ENCODE measurements at places on chromosomes 1 and 21.

DNA sequence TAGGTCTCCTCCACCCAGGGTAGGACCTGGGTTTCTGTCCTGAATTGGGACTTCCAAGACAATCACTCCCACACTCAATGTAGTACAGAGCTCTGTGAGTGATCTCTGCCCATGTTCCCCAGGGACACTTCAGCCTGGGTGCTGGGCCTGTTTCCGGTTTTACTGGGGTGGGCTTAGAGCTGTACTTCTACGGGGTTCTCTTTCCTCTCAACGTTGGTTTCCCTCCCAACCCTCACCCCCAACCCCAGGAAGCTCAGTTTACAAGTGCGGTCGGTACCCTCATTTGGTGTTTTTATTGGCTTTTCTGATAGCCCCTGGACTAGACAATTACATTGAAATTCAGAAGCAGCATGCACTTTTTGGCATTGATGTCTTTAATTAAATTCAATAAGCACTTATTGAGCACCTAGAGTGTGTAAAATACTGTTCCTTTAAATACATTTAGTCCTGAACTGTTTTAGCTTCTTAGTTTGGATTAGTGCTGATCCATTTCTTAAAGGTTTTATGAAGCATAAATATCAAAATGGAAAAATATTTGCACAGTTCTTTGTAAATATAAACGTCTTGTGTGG is 542 bp upstream of the XPR1 start:
- H3K4me1 ChIP-seq, result peaks cover 10% of the 10 kb centered on the region
- DNase-seq, result no peak
- no peaks in the 10 kb centered on the region for H3K27me3 ChIP-seq
- H3K27ac ChIP-seq, result no peak overlapping the region

DNA sequence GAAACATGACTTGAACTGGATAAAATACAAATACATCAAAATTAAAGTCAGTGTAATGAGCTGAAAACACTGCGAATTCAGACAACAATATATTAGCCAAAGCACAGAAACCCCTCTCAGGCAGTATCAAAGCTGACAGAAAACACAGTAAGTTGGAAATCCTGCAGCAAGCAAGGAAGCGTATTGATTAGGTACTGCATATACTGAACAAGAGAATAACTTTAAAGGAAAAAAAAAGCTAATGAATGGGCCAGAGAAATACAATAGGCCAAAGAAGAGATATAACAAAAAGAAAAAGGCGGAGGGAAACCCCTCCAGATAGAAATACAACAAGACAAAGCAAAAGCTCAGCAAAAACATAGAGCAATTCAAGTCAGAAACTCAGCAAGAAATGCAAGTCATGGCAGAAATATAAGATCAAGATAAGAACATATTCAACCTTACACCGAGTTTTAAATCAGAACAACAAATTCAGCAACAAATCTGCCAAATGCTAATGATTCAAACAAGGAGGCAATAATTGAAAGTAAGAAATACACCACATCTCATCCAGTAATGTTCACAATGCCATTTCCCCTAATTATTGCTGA is 299.0 kb downstream of the USH2A start:
- no peaks in the 10 kb centered on the region for H3K27me3 ChIP-seq
- no peaks in the 10 kb centered on the region for H3K4me1 ChIP-seq
- DNase-seq, result no peak
- no peak overlapping the region for H3K4me3 ChIP-seq
- no peaks in the 10 kb centered on the region for H3K36me3 ChIP-seq
- no peak overlapping the region for H3K27ac ChIP-seq

GRCh38 chr21:18803624-18804023 is 400.0 kb upstream of the TMPRSS15 start:
- H3K36me3 ChIP-seq, result no peaks in the 10 kb centered on the region
- no peak for DNase-seq
- H3K4me3 ChIP-seq, result no peak overlapping the region
- H3K4me1 ChIP-seq, result no peaks in the 10 kb centered on the region
- H3K27me3 ChIP-seq, result no peaks in the 10 kb centered on the region

DNA sequence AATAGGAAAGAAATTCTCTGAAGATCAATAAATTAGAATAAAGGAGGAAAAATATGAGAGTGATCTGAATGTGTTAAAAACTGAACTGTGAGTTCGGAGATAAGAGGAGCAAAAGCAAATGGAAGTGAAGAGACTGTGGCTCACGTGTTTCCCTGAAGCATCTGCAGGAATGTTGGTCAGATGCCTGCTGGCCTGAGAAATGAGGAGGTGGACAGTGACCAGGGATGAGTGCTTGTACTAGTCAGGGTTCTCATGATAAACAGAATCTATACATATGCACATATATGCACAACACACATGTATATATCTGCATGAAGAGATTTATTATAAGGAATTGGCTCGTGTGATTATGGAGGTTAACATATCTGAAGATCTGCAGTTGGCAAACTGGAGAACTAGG is 103.4 kb upstream of the TIAM1 start:
- H3K4me1 ChIP-seq, result peaks cover 12% of the 10 kb centered on the region
- H3K36me3 ChIP-seq, result peaks cover 20% of the 10 kb centered on the region
- H3K4me3 ChIP-seq, result no peak overlapping the region
- DNase-seq, result no peak

- no peak for DNase-seq
- no peaks in the 10 kb centered on the region for H3K27me3 ChIP-seq
- H3K4me3 ChIP-seq, result no peak overlapping the region
- no peaks in the 10 kb centered on the region for H3K4me1 ChIP-seq
Measured at GRCh38 chr1:49163031-49163430, 386.3 kb upstream of the BEND5 start.

DNA sequence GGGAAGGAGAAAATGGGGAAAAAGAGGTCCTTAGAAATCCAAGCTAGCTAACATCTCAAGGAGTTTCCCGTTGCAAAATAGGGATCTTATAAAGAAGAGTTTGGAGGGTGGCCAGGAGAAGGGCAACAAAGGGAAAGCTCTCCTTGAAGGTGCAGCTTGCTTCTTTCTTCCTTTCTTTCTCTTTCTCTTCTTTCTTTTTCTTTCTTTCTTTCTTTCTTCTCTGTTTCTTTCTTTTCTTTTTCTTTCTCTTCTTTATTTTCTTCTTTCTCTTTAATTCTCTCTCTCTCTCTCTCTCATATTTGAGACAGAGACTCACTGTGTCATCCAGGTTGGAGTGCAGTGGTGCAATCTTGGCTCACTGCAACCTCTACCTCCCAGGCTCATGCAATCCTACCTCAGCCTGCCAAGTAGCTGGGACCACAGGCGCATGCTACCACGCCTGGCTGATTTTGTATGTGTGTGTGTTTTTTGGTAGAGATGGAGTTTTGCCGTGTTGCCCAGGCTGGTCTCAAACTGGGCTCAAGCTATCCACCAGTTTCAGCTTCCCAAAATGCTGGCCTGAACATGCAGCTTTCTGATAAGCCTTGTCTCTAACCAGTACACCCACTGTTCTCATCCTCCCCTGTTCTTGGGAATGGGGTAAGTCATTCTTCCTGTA is 44.4 kb downstream of the RNF11 start:
- no peaks in the 10 kb centered on the region for H3K27me3 ChIP-seq
- DNase-seq, result no peak
- no peaks in the 10 kb centered on the region for H3K36me3 ChIP-seq

- peaks cover 42% of the 10 kb centered on the region for H3K36me3 ChIP-seq
- no peaks in the 10 kb centered on the region for H3K27me3 ChIP-seq
- H3K27ac ChIP-seq, result peak overlapping the region; percentile 78
- no peak for DNase-seq
- H3K4me1 ChIP-seq, result peaks cover 7% of the 10 kb centered on the region
- no peak overlapping the region for H3K4me3 ChIP-seq
Measured at GRCh38 chr1:230842801-230843200, 25.5 kb downstream of the C1orf198 start.

DNA sequence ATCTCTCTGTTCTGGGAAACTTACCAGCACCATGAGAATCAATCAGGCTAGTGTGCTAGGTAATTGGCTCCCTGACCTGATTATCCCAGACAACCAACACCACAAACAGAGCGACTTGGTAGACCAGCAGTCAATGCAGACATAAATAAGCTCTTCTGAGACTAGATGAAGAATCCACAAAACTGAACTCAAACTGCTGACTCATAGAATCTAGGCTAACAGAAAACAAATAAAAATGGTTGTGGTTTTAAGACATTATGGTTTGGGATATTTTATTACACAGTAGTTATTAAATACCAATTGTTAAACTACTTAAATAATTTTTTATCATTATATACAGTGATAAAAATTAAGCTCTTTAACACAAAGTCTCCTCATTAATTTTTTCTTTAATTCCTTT is 535.7 kb downstream of the COL11A1 start:
- H3K27me3 ChIP-seq, result no peaks in the 10 kb centered on the region
- no peak overlapping the region for H3K4me3 ChIP-seq
- no peaks in the 10 kb centered on the region for H3K4me1 ChIP-seq
- no peak overlapping the region for H3K27ac ChIP-seq
- no peaks in the 10 kb centered on the region for H3K36me3 ChIP-seq

- DNase-seq, result no peak
- no peak overlapping the region for H3K4me3 ChIP-seq
- H3K36me3 ChIP-seq, result no peaks in the 10 kb centered on the region
- H3K4me1 ChIP-seq, result peaks cover 13% of the 10 kb centered on the region
- H3K27ac ChIP-seq, result no peak overlapping the region
- no peaks in the 10 kb centered on the region for H3K27me3 ChIP-seq
Measured at GRCh38 chr1:21605964-21606705, 63.0 kb downstream of the RAP1GAP start.

- no peaks in the 10 kb centered on the region for H3K36me3 ChIP-seq
- H3K4me3 ChIP-seq, result no peak overlapping the region
- no peak overlapping the region for H3K27ac ChIP-seq
- no peak for DNase-seq
- H3K27me3 ChIP-seq, result no peaks in the 10 kb centered on the region
Measured at GRCh38 chr1:22503721-22504410, 52.2 kb downstream of the ZBTB40 start.

- no peaks in the 10 kb centered on the region for H3K36me3 ChIP-seq
- peak overlapping the region; percentile 0 for H3K4me3 ChIP-seq
- no peak overlapping the region for H3K27ac ChIP-seq
Measured at GRCh38 chr1:116674011-116674531, 6.5 kb upstream of the IGSF3 start.

DNA sequence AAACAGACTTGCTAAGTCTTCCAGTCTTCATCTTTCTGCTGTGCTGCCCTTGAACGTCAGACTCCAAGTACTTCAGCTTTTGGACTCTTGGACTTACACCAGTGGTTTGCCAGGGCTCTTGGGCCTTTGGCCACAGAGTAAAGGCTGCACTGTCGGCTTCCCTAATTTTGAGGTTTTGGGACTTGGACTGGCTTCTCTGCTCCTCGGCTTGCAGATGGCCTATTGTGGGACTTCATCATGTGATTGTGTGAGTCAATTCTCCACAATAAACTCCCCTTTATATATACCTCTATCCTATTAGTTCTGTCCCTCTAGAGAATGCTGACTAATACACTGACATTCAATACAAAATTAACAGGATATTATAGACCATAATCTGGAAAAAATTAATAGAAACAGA is 628.1 kb downstream of the PLPP3 start:
- H3K27me3 ChIP-seq, result no peaks in the 10 kb centered on the region
- H3K36me3 ChIP-seq, result no peaks in the 10 kb centered on the region
- no peak overlapping the region for H3K4me3 ChIP-seq
- H3K27ac ChIP-seq, result no peak overlapping the region

DNA sequence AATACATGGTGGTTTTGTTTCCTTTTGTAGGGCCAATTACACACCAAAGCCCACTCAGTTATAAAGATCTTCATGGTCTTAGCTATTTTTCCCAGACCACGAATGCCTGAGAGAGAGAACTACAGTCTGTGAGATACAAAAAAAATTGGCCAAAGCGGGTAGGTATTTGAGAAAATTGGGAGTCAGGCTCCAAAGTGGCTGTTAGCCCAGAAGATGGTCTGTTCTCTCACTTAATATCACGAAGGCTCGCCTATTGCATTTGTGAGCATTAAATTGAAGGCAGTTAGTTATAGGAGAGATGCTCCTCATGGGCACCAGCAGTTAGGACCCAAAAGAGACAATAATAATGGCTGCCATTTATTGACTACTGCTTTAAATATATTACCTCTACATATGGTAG is 342.7 kb downstream of the PLPP3 start:
- no peaks in the 10 kb centered on the region for H3K4me1 ChIP-seq
- no peaks in the 10 kb centered on the region for H3K27me3 ChIP-seq
- peaks cover 6% of the 10 kb centered on the region for H3K36me3 ChIP-seq
- no peak overlapping the region for H3K27ac ChIP-seq

DNA sequence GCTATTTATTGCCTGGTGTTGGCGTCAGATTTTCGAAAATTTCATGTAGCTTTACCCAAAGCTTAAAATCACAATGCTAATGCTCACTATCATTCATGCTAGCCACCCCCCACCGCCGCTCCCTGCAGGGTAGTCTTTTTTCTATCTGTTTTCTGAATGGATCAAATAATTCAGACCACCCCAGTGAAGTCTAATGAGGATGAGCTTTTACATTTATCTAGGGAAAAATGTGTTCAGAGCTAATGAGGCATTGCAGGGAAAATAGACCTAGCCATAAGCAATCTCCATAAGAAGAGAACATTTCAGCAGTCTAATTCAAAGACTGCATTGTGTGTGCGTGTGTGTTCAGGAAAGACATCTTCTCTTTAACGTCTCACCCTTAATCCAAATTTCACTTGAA is 533.0 kb upstream of the PRMT6 start:
- peaks cover 15% of the 10 kb centered on the region for H3K4me1 ChIP-seq
- DNase-seq, result no peak
- no peaks in the 10 kb centered on the region for H3K36me3 ChIP-seq
- H3K27me3 ChIP-seq, result peaks cover 10% of the 10 kb centered on the region

DNA sequence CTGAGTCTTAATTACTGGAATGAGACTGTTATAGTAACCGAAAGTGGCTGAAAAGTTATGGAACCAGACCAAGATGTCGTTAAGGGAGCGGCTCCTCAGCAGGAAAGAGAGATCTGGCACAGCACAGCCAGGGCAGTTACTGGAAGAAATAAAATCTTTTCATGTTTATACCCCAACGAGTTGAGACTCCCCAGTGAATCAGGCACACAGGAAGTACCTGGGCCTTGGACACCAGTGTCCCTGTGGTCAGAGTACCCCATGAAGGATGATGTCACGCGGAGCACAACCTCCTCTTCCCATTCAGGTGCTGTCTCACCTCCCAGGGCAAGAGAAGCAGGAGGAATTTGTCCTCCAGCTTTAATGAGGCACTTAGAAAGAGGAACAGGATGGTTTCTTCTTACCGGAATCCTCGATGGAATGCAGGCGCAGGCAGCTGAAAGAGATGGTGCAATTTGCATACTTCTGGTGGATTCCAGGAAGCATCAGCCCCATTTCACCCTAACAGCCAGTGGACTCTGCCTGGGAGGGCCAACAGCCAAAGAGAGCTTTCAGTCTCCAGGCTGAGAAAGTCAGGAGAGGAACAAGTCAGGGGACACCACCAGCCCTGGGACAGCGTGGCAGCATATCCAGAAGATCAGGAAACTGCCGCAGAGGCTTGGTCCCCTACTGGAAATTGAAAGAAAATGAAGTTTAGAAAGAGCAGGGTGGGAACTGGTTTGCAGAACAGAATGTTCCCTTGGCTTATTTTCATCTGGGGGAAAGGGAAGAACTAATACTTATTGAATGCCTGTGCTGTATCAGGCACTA is 35.9 kb upstream of the CTTNBP2NL start:
- H3K27ac ChIP-seq, result no peak overlapping the region
- no peaks in the 10 kb centered on the region for H3K4me1 ChIP-seq
- peaks cover 44% of the 10 kb centered on the region for H3K27me3 ChIP-seq
- no peak overlapping the region for H3K4me3 ChIP-seq
- DNase-seq, result no peak
- H3K36me3 ChIP-seq, result no peaks in the 10 kb centered on the region
